GM12864 (cell line): ENCODE measurements at places on chromosomes 6 and 20.

DNA sequence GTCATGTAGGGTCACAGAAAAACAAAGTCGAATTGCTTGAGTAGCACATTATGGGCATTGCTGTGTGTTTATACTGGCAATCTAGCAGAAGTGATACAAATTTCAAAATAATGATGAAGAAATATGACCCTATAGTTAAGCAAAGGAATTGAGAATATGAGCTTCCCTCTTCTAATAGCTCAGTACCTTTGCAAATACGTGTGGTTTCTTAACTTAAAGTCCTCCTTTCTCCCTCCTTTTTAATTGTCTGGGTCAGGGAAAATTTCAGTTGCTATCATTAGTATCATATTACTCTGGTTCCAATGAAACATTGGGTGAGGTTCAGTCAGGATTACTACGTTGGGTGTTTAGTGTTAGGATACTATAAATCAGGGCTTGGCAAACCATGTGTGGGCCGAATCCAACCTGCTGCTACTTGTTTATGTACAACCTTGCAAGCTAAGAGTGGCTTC, 166.8 kb upstream of the CARMIL1 start:
- DNase-seq, result no peak

GRCh38 chr20:49859011-49859410, 46.4 kb downstream of the SLC9A8 start:
- no peak for DNase-seq

DNA sequence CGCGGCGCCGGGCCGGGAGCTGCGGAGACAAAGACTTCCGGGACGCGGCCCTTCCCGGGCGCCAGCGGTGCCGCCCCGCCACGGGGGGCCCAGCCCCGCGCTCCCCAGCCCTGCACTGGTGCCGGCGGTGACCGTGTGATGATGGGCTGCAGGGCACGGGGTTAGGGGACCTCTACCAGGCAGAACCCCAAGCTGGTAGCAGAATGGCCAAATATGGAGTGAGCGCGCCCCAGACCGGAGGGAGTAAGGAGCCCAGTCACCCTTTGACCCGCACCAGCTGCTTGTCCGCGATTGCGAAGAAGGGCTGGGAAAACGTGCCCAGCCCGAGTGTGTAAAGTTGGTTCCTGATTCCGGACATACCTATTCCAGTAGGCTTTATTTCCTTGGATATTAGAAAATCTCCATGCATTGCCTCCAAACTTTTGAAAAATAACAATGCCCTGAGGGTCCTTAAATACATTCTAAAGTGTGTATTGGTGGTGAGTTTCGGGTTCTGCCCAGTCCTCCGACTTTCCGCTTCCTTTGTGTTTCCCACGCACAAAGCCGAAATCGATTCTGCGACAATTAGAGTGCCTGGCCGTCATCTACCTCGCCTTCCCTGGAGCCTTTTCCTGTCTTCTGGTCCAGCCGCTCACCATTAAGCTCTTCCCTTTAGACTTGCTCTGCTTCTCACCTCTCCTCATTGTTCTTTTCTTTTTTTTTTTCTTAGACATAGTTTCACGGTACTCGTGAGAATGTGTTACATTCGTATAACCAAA, 1.1 kb downstream of the ABRACL start:
- no peak for DNase-seq

- DNase-seq, result no peak
Observed at GRCh38 chr20:53940907-53941545, 129.4 kb downstream of the BCAS1 start.

DNA sequence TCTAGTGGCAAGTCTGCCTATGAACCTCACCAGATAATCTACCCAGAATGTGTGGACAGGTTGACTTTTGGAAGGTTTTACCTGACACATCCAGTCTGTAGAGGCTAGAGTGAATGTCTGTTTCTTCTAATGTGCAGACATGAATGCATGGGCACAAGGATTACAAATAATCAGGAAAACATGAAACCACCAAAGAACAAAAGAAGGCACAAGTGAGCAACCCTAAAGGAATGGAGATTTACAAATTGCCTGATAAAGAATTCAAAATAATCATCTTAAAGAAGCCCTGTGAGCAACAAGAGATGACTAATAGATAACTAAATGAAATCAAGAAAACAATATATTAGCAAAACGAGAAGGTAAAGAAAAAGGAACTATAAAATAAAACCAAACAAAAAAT, 876.1 kb upstream of the ADGRB3 start:
- no peak for DNase-seq

- DNase-seq, result no peak
Observed at GRCh38 chr6:156967852-156968251, 190.7 kb downstream of the ARID1B start.

DNA sequence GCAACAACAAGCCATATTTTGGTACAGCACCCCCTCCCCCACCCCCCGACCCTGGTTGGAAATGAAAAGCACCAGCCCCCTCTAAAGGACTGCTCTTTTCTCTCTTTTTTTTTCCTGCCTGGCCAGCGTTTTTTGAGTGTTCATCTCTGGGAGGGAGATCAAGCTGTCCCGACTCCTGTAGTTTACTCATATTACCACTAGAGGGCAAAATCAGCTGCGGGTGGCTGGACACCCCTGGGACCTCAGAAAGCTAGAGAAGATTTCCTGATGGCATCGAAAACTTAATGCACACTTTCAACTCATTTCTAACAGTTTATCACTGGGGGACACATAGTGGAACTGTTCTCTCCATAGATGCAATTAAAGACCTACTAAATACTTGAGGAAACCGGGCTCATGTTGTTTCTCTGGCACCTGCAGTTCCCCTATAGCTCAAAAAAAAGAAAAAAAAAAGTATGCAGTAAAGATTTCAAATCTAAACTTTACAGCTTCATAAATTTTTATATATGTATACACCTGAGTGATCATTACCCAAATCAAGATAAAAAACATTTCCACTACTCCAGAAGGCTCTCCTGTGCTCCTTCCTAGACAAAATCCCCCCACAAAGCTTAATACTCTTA, 24.4 kb downstream of the CNBD2 start:
- peak; percentile 13 for DNase-seq

GRCh38 chr6:108169464-108170331, 3.9 kb downstream of the NR2E1 start:
- no peak for DNase-seq

- no peak for DNase-seq
Observed at GRCh38 chr6:26064619-26065257, 22.5 kb upstream of the HFE start.
